ENCODE measurements at places on chromosomes 6 and 20.

- DNase-seq: no peak
Measured at GRCh38 chr20:9458138-9458796, 56.1 kb upstream of the LAMP5 start.

DNA sequence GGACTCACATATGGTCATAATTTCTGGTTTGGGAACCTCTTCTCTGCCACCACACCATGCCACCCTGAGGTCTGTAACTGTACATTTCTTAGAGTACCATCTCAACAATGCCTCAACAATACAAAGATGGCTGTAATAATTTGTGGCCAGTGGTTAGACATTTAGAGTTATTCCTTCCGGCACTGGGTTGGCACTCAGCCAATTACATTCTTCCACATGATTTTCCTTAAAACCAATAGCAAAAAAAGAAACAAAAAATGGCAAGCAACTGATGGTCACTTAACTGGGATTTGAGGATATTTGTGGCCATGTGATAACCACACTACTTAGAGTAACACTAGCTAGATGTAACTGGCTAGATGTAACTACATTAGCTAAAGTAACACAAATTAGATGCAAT, 79.9 kb downstream of the SEL1L2 start:
- DNase-seq: no peak

- no peak for DNase-seq
Measured at GRCh38 chr6:132934496-132934895, 120.1 kb downstream of the RPS12 start.

GRCh38 chr6:56713254-56713672, 70.6 kb upstream of the DST start:
- DNase-seq: no peak

DNA sequence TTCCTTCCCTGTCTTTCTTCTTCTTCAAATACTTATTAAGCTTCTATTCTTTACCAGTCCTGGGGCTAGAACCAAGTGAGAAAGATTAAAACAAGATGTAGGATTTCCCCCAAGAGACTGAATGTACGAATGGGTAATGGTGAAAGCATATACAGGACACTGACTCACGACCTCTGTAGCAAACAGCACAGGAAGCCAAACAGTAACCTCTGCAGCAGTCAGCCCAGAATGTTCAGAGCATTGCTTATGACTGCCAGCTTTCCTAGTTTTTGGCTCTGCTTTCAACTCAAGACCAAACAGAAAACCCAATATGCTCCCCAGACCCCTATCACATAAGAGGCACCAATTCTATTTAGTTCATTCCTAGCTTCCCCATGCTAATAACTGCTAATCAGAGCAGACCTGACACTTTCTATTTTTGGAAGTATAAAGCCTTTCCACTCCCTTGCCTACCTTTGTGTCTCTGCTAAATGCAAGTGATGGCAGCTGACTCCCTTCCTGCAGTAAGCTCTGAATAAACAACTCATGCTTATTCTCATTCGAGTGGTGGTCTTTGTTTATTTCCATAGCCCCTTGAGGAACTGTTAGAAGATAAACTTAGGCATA, 690.6 kb downstream of the EPM2A start:
- no peak for DNase-seq

- DNase-seq: no peak
Measured at GRCh38 chr6:26594131-26594498, 2.6 kb upstream of the ABT1 start.

DNA sequence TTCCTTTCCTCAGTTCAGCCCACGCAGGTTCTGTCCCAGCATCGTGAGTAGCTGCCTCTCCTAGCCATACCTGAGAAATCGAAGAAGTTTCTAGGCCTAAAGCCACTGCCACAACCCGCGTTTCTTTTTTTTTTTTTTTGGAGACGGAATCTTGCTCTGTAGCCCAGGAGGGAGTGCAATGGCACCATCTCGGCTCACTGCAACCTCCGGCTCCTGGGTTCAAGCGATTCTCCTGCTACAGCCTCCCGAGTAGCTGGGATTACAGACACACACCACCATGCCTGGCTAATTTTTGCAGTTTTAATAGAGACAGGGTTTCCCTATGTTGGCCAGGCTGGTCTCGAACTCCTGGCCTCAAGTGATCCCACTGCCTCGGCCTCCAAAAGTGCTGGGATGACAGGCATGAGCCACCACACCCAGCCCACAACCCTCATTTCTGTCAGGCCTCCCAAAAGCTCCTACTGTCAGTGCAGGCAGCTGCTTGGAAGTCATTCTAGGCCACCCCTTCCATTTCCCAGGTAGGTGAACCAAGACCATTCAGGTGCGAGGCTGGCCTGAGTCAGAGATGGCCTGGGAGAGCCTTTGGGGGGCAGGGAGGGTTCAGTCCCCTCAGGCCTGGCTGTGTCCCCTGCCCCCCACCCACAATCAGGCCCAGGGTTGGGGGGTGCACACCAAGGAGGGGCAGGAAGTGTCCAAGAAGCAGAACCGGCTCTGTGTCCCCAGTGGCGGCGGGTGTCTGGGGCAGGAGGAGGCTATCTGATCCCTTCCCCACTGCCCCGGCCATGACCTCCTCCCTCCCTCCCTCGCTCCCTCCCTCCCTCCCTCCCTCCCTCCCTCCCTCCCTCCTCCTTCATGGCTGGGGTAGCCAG, 47.2 kb downstream of the NOL4L start:
- no peak for DNase-seq

Data from brain (organoid and tissue), 16 donors.